ENCODE measurements at places on chromosomes 1 and 21.
A peak's percentile ranks its signal among the peaks of the same experiment; 100 is the strongest.

DNA sequence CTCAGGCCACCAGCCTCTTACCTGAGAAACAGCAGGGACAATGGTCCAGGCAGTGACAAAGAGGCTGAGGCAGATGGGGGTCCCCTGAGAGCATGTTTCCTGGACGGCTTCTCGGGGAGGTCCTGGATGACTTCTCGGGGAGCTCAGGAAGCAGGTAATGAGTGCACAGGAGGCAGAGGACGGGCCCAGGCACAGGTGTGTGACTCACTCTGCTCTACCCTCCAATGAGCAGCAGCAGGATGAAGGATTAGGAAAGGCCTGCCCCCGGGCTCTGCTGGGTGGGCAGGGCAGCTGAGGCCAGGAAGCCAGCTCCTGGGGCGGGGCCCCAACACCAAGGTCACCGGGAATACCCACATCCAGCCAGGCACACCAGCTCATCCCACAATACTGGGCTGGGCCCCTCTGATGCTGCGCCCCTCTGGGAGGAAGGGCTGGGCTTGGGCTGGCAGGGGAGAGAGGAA is 17.2 kb upstream of the PTAFR start:
- DNase-seq = no peak

DNA sequence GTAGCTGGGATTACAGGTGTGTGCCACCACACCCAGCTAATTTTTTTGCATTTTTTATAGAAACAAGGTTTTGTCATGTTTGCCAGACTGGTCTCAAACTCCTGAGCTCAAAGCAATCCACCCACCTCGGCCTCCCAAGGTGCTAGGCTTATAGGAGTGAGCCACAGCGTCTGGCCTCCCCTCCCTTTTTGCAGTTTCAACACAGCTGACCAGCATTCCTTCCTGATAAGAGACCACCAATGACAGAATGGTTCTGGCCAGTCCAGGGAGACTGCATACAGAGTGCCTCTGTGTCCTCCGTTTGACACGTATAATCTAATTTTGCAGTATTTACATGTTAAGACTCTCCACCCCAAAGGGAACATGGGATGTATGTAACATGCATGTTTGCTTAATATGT is 46.4 kb upstream of the CACHD1 start:
- no peak for DNase-seq

- DNase-seq = no peak
Measured at GRCh38 chr1:155186794-155187455, 13.3 kb downstream of the TRIM46 start.

- DNase-seq = no peak
Measured at GRCh38 chr1:180204231-180204630, 25.8 kb upstream of the LHX4 start.

DNA sequence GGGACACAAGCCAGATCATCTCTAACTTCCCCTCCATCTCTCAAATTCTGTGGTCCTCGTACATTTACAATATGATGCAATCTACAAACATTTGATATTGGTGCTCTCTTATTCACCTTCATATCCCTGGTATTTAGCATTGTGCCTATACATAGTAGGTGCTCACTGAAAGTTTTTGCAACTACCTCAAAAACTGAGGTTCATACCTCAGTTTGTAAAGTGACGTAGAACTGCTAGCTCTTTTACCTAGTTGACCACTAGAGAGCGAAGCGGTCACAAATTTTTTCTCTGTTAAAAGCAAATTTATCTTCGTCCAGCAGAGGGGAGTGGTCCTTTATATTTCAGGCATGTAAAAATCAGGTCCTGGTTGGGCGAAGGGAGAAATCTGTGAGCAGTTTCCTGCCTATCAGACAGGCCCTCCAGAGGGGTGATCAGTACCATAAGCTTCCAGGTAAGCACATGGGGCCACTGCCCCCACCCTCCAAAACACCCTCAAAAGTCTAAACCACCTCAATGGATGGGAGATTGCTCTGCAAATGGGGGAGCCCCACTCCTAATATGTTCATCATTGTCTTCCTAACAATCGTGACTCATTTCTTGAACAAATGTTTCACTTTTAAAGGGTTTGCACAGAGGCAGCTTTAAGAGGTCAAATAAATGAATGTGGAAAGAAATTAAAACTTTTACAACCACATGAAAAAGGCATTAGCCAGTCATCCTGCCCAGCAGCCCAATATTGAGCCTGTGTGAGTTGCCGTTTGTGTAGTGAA is 10.6 kb upstream of the HLCS start:
- DNase-seq = peak; percentile 81

GRCh38 chr21:18646116-18646515 is 242.5 kb upstream of the TMPRSS15 start:
- no peak for DNase-seq

DNA sequence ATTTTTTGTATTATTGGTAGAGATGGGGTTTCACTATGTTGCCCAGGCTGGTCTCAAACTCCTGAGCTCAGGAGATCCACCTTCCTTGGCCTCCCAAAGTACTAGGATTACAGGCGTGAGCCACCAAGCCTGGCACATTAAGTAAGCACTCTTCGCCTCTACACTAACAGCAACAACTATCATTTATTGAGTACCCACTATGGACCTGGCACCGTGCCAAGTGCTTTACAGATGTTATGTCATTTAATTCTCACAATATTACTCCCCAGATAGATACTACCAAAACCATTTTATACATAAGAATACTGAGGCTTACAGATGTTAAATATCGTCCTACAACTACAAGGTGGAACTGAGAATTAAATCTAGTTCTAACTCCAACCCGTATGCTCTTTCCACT is 50.1 kb downstream of the TUT4 start:
- peak; percentile 12 for DNase-seq

- peak; percentile 45 for DNase-seq
Measured at GRCh38 chr1:75908717-75909152, 23.5 kb downstream of the ASB17 start.

- DNase-seq = no peak
Measured at GRCh38 chr1:182248721-182249120, 142.9 kb downstream of the GLUL start.

DNA sequence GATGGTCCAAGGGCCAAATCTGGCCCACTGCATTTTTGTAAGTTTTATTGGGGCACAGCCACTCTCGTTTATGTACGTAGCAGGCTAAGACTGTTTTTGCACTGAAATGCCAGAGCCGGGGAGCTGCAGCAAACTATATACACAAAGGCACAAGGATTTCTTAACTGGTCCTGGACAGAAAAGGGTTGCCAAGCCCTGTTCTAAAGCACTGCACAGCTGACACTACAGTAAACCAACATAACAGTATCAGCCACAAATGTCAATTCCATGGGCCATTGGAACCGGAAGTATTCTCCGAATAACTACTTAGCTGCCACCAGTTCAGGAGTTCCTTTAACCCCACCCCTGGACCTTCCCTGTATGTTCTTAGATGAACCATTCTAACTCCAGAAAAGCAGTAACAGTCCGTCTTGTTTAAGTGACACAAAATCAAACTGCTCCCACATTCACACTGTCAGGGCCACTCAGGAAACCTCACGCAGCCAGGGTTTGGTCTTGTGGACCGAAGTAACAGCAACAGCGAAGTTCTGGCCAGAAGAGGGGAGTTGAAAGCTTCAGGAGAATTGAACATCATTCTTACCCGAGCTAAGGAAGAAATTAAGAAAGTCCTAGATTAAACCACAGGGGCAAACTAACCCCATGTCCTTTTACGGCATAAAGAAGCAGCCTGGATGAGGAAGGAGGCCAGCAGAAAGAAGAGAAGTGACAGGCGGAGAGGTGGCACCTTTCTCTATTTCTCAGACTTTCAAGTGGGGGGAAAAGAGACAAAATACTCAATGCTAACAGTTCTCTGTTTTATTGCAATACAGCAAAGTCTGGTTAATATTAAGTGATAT is 49.2 kb downstream of the COQ8A start:
- no peak for DNase-seq

DNA sequence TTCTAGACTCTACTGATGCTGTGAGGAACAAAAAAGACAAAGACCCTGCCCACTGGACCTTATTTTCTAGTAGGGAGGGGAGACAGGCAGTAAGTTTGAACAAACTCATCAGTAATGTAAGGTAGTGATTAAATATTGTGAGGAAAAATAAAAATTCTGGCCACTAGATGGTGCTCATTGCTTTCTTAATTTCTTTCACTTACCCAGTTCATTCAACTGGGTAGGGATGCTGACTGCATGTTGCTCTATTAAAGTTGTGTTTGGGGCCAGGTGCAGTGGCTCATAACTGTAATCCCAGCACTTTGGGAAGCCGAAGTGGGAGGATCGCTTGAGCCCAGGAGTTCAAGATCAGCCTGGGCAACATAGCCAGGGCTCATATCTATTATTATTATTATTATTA is 6.3 kb upstream of the KYAT3 start:
- DNase-seq = peak; percentile 72

GRCh38 chr21:22900490-22900889 is 1902.3 kb downstream of the NCAM2 start:
- DNase-seq = no peak

DNA sequence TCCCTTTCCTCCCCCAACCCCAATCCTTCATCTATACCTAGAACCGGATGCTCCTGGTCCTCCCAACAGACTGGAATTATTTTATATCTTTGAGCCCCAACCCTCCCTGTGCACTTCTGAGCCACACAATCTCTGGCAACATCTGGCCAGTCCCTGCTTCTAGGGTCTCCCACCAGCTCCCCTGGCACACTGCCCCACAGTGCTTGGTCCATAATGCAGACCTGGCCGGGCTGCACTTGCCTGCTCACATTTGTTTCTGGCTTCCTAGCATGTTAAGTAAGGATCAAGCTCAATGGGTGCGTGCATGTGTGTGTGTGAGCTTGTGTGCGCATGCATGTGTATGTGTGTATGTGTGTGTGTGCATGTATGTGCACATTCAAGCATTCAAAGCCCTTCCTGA is 8.8 kb downstream of the TRIM62 start:
- no peak for DNase-seq

GRCh38 chr1:109931911-109932636 is 21.4 kb downstream of the CSF1 start:
- no peak for DNase-seq

- no peak for DNase-seq
Measured at GRCh38 chr1:78333502-78333901, 157.3 kb upstream of the PTGFR start.

GRCh38 chr1:236753516-236753915 is 41.6 kb upstream of the MTR start:
- peak; percentile 38 for DNase-seq

DNA sequence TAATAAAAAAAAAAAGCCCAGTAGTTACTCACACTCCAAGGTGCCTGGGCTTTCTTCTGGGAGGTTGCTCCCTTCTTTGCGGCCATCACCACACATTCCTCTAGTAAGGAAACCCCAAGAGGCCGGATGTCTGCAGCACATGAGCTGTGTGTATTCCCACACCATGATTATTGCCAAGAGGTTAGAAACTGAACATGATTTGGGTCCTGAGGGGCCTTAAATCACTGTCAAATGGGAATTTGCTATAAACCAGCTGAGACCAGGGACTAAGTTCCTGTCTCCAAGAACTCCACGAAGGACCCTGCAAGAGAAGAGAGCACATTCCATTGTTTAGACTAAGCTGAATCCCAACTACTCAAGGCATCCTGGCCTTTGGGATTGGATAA is 85.3 kb upstream of the SSX2IP start:
- DNase-seq = no peak

- DNase-seq = no peak
Measured at GRCh38 chr1:233359431-233359830, 31.9 kb downstream of the MAP3K21 start.

DNA sequence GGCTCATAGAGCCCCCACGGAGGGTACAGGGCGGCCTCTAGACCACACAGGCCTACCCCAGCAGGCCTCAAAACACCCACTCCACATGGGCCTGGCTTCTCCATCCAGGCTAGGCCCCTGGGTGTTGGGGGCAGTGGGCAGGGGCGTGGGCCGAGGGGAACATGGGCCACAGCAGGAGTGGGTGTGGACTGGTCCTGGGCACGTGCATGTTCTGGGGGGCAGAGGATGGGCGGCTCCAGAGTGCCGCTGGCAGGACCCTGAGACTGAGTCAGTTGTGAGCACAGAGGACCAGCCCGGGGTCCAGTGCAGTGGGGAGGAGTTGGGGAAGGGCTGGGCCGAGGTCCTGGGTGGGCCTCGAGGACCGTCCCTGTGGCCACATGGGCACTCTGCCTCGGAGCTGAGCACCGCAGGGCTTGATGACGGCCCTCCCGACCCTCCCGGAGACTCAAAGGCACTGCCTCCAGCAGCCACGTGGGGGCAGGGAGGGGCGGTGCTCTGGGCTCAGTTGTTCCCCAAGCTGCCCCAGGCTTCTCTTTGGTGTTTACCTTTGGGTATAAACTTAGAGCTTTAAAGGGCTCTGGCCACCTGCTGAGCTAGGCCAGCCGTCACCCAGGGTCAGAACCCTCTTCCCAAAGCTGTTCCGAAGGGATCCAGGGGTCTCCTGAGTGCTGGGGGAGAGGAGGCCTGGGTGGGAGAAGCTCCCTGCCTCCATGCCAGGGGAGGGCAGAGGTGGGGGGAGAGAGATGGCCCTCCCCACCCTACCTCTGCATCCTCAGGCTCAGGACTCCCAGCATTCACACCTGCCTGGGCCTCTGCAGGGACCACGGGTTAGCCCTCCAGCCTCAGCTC is 79.9 kb downstream of the MORN1 start:
- no peak for DNase-seq

GRCh38 chr1:147389532-147390184 is 147.2 kb downstream of the CHD1L start:
- peak; percentile 31 for DNase-seq

- no peak for DNase-seq
Measured at GRCh38 chr21:14759285-14759684, 213.2 kb upstream of the SAMSN1 start.

DNA sequence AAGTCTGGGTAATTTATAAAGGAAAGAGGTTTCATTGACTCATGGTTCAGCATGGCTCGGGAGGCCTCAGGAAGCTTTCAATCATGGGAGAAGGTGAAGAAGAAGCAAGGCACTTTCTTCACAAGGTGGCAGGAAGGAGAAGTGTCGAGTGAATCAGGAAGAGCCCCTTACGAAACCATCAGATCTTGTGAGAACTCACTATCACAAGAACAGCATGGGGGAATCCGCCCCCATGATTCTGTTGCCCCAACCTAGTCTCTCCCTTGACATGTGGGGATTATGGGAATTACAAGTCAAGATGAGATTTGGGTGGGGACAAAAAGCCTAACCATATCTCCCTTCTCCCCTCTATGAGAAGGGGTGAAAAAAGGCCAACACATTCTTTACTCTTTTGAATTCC is 11.2 kb upstream of the IVNS1ABP start:
- DNase-seq = no peak

GRCh38 chr21:44013380-44014088 is 1.4 kb downstream of the TRAPPC10 start:
- no peak for DNase-seq

GRCh38 chr1:229138058-229138457 is 132.9 kb upstream of the RAB4A start:
- DNase-seq = no peak

Data from COR-L47 (cell line).